ENCODE measurements at places on chromosomes 4 and X.

GRCh38 chr4:56360071-56360470 is 27.2 kb downstream of the AASDH start:
- no peak for DNase-seq

DNA sequence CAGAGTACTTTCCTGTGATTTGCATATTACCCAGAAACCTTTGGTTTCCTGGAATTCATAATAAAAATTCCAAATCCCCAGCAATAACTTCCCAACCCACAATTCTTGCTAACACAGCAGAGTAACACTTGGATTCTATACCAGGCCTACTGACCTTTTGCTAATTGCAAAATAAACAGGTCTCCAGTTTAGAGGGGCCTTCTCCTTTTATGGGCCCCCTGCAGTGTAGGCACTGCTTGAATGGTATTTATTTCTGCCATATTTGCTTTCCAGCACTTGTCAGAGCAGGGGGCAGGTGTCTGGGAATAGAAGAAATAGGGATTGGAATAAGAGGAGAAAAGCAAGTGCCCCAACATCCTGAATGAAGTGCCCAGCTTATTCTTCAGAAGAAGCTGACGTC is 25.3 kb upstream of the GPC3 start:
- no peak for DNase-seq

DNA sequence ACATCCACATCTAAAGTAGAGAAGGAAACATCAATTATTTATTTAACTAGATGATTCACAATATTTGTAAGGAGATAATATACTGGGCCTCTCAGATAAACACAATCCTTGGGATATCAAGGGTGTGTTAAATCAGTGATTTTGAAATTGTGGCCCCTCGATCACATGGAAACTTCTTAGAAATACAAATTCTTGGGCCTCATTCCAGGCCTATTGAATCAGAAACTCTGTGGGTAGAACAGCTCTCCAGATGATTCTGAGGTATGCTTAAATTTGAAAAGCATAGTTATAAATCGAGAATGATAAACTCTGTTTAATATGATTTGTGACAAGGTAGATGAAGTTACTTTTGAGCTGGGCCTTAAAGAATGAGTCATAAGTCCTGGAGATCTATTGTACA is 64.3 kb upstream of the GPR174 start:
- DNase-seq, result no peak

GRCh38 chrX:101057093-101057714 is 5.3 kb upstream of the TRMT2B start:
- no peak for DNase-seq

- no peak for DNase-seq
Measured at GRCh38 chr4:161350946-161351345, 812.9 kb downstream of the FSTL5 start.

GRCh38 chr4:139018501-139018900 is 2.9 kb downstream of the NOCT start:
- DNase-seq, result no peak

DNA sequence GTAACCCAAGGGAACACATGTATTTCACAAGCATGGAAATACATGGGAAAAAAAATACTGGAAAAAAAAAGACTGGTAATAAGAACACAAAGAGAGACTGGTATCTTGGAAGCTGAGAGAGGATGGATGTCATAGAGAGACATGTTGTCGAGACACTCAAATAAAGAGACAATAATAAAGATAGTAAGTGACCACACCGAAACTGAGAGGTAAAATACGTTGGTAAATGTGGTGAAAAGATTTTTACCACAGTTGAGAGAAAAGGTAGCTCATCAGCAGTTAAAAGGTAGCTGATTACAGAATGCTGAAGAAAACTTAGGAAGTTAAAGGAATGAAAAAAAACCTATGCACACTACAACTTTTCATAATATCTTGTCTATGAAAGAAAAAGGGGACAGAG is 81.1 kb downstream of the ARAP2 start:
- no peak for DNase-seq

DNA sequence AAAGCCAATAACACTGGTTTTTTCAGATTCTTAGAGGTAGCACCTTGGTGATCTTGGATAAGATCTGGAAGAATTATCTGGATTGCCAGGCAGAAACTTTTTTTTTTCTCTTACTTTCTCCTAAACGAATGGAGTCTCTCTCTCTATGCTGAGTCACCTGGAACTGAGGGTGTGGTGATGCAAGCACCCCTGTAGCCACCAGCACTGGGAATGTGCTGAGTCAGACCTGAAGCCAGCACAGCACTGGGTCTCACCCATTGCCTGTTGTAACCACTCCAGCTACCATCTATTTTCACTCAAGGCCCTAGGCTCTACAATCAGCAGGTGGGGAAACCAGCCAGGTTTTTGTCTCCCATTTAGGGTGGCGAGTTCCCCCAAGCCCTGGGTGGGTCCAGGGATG is 923.8 kb downstream of the RAPGEF2 start:
- no peak for DNase-seq

GRCh38 chr4:162506253-162506652 is 342.5 kb upstream of the FSTL5 start:
- no peak for DNase-seq

GRCh38 chr4:168643796-168644159 is 146.9 kb downstream of the PALLD start:
- DNase-seq, result no peak

DNA sequence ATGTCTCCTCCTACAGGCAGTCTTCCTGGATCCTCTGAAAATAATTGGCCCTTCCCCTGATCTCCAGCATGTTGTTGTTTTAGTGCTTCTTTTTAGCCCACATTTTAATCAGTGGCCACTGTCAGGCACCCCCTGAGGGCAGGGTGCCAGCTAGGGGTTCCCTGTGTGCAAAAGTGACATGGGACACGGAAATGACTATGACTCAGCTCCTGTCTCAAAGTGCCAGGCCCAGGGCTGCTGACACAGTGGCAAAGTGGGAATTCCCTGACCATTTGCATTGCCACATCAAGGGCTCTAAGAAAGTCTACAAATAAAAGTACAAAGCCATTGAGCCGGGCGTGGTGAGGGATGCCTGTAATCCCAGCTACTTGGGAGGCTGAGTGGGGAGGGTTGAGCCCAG is 24.8 kb downstream of the HMX1 start:
- DNase-seq, result no peak

DNA sequence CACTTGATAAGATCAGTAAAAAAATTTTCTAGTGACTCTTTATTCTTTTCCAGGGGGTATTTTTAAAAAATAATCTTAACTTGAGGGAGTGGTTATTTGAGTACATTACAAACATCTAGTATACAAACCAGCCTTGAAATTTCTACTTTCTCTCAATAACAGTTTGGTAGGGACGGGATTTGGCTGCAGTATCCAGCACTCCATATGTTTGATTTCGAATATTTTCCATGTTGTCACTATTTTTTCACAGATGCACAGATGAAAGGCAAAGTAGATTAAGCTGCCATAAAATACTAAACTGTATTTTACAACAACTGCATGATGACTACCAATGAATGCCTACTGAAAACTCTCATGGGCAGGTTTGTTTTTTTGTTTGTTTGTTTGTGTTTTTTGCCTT is 225.0 kb downstream of the COX7B2 start:
- DNase-seq, result no peak

DNA sequence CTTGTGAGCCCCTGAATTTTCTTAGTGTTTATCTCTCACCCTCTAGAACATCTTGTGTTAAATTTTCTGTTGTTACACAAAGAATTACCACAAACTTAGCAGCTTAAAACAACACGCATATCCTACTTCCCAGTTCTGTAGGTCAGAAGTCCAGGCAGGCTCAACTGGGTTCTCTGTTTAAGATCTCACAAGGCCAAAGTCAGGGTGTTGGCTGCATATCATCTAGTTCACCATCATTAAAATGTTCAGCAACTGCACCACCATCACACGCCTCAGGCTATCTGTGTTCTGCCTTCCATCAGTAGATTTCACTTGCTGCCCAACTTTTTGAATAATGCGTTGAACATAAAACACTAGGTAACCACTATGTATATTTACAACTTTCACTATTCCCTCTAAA is 130.5 kb downstream of the PARM1 start:
- no peak for DNase-seq

DNA sequence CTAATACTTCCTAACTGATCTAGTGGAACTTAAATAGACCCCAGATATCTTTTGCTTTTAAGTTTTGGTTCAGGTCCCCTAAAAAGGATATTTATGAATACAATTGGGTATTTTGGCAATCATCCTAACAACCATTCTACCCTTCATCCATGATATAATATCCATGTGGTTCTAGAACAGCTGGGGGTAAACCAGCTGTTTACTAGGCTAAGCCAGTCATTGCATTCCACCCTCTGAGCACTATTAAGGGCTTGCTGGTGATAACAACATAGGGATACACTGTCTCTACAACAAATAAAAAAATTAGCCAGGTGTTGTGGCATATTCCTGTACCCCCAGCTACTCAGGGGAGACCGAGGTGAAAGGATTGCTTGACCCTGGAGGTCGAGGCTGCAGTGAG is 54.8 kb upstream of the MAPK10 start:
- DNase-seq, result no peak
